Natural killer cell treated with Interleukin-12 subunit alpha and Interleukin-12 subunit beta and Interleukin-15 and Interleukin-18, amount 100 ng/mL, for 72 hours (primary cell): ENCODE measurements at places on chromosomes 1 and 21. TPM values are rescaled to one million over a fixed set of nuclear protein-coding genes. Genes with fewer than 3 reads are reported as not detected.

Gene TTC22
- 1.5 TPM for total RNA-seq

Gene NCMAP
- not detected for total RNA-seq

- DNase-seq = no peak
- no peaks in the 10 kb centered on the region for H3K27me3 ChIP-seq
- H3K4me3 ChIP-seq = no peak overlapping the region
Measured at GRCh38 chr1:39046613-39047210, 20.6 kb downstream of the NDUFS5 start.

DNA sequence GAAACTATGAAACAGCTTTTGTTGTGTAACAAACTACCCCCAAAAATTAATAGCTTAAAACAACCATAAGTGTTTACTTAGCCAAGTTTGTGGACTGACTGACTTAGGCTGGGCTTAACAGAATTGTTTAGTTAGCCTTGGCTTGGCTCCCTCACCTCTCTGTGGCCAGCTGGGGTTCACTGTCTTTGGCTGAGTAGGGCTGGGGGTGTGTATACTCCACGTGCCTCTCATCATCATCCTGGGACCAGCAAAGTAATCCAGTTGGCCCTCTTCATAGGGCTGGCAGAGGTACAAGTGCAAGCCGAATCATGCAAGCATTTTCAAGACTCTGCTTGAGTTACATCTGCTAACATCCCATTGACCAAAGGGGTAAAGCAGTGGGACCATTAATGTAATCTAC, 252.3 kb downstream of the BRINP2 start:
- H3K4me3 ChIP-seq = no peak overlapping the region
- H3K4me1 ChIP-seq = no peaks in the 10 kb centered on the region
- no peak for DNase-seq
- H3K27ac ChIP-seq = no peak overlapping the region
- H3K27me3 ChIP-seq = no peaks in the 10 kb centered on the region
- H3K36me3 ChIP-seq = no peaks in the 10 kb centered on the region

DNA sequence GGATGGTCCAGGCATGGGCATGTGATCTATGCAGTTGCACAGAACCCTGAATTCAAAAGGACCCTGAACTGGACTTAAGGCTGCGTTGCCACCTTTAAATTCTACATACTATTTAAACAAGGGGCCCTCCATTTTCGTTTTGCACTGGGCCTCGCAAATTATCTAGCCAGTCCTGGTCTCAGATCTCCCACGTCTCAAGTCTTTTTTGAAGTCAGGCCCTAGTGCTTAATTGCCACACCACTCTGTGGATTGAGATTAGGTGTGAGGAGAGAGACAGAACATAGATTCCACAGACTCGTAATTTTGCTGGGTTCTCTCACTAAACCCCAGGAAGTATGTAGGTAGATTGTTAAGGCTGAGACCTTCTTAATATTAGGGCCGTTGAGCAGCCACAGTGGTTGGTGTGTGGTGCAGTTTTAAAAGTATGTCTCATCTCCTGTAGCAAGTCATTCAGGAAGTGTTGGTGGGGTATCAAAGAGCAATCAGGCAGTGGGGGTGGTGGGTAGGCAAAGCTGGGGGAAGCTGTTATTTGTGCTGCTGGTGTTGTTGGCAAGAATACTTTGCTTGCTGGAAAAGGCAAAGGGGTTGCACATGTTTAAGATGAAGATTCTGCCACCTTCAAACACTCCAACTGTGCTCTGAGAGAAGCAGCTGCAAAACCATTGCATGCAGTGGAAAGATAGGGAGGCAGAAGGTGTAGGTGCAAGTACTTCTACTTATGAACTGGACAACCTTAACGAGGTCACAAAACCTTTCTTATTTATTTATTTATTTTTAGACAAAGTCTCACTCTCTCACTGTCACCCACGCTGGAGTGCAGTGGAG, 11.2 kb downstream of the CD84 start:
- H3K36me3 ChIP-seq = peaks cover 19% of the 10 kb centered on the region
- peak overlapping the region; percentile 82 for H3K4me3 ChIP-seq
- no peaks in the 10 kb centered on the region for H3K27me3 ChIP-seq
- H3K27ac ChIP-seq = peak overlapping the region; percentile 94
